Left lung (tissue), 14 donors: ENCODE measurements at places on chromosomes 12 and 14.

DNA sequence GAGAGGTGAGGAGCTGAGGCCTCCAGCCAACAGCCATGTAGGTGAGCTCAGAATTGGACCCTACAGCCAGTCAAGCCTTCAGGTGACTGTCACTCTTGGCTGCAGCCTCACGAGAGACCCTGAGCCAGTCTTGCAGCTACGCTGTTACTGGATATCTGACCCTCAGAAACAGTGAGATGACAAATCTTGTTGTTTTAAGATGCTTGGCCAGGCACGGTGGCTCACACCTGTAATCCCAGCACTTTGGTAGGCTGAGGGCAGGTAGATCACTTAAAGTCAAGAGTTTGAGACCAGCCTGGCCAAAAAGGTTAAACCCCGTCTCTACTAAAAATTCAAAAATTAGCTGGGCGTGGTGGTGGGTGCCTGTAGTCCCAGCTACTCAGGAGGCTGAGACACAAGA is 6.2 kb downstream of the PLEK2 start:
- DNase-seq, result no peak

- DNase-seq, result no peak
Measured at GRCh38 chr12:96327889-96328288, 72.3 kb downstream of the CDK17 start.

GRCh38 chr12:96371138-96371789 is 29.0 kb downstream of the CDK17 start:
- DNase-seq, result no peak

GRCh38 chr14:46381674-46382073 is 269.9 kb downstream of the RPL10L start:
- no peak for DNase-seq

GRCh38 chr14:68955164-68955850 is 23.8 kb downstream of the ACTN1 start:
- no peak for DNase-seq
